CD4-positive, alpha-beta T cell treated with Interleukin-6 for 4 hours (primary cell): ENCODE measurements at places on chromosomes 11 and 22.

- no peak for DNase-seq
Observed at GRCh38 chr11:132114743-132115142, 744.3 kb downstream of the NTM start.

DNA sequence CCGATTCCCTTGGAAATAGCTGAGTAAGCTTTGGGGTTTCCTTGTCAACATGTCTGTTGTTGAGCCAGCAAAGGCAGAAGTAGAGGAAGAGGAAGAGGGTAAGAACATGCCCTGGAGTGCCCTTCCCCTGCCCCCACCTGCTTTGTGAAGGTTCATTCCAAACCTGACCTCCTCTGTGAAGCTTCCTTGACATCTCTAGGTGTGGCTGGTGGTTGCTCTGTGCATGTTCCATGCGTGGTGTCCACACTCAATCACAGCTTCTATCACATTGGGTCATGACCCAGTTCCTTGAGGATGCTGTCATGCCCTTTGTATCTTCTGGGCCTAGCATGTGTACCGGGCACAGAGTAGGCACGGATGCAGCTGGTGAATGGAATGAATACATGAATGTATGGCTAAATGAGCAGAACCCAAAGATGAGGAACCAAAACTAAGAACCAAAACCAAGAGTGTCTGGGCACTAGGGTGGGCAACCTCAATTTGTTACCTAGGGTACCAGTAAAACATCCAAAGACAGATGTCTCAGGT is 23.7 kb upstream of the FXYD6 start:
- no peak for DNase-seq

DNA sequence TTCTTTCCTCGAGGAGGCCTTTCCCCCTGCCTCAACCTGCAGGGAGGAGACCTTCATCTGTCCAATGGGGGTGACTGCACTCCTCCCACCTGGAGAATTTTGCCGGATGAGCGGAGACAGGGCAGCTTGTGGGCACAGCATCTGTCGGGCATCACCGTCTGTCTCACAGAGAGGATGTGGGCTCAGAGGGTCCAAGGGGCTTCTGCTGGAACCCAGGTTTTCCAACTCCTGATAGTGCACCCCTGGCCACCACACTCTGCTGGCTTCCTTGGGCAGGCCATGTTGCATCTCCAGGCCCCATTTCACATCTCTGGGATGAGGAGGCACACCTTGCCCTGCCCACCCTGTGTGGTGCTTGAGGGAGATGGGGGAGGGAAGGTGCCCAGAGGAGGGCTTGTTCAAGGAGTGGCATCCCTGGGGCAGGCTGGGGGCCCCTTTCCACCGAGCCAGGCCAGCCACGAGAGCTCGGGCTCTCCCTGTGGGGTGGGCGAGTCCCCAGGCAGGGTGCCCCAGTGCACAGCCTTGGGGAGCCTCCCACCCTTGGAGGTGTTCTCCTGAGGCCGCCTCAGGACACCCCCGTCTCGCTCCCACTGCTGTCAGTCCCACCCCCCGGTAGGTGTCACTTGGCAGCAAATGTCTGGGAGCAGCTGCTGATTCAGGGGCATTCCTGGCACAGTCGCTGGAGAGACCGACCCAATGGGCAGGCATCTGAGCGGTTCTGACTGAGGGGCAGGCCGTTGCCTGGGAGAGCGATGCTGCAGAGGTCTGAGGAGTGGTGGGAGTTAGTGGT is 84.2 kb downstream of the MORC2 start:
- no peak for DNase-seq

- peak; percentile 45 for DNase-seq
Observed at GRCh38 chr11:11171854-11172253, 181.2 kb downstream of the CSNK2A3 start.

GRCh38 chr11:107856180-107856980 is 2.2 kb downstream of the SLC35F2 start:
- DNase-seq, result no peak

- DNase-seq, result no peak
Observed at GRCh38 chr11:45402049-45402630, 116.0 kb upstream of the SYT13 start.

GRCh38 chr11:27248576-27249509 is 114.2 kb downstream of the CCDC34 start:
- DNase-seq, result no peak

GRCh38 chr22:40709752-40710413 is 30.6 kb downstream of the MCHR1 start:
- no peak for DNase-seq

- DNase-seq, result no peak
Observed at GRCh38 chr11:94680426-94680825, 87.7 kb upstream of the AMOTL1 start.

GRCh38 chr22:27692243-27692642 is 109.3 kb downstream of the MN1 start:
- DNase-seq, result no peak

DNA sequence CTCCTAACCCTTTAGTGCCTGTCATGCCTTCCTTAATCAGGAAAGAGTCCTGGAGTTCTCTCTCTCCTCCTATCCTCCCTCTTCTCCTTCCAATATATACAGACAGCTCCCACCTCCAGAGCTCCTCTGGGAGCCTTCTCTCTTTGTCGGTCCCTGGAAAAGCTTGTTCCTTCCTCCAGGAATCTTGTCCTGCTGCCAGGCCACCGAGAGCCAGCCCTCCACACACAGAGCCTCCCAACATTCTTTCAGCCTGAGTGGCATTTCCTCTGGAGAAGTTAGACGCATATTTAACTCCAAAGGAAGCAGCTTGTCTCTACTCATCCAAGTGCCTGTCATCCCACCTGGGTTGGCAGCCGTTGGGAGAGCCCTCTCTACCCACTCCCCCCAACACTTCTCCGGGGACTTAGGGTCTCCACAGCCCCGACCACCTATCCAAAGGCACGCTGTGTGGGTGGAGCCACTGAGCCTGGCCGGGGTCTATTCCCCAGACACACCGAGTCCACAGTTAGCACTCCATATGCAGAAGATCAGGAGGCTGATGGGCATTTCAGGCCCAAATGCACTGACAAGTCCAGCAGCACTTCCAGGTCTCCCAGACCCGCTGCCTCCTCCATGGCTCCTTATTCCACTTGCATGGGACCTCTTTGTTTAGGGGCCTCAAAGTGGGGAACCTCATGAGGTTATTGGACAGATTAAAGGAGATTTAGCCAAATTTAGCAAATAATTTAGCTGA is 31.1 kb downstream of the DKK3 start:
- DNase-seq, result no peak

GRCh38 chr11:77069336-77069968 is 2.7 kb downstream of the CAPN5 start:
- no peak for DNase-seq

DNA sequence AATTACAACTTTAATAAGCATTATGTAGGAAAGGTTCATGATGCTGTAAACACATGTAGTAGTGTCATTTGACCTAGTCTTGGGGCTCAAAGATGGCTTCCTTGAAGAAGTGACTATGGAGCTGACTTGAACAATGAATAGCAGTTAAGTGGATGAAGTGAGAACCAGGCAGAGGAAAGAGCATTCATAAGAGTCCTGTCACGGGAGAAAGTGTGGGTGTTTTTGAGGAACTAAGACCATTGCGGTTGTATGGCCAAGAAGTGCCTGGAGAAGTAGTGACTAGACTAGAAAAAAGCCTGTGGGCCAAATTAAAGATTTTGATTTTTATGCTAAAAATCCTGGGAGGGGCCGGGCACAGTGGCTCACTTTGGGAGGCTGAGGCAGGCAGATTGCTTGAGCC is 7.2 kb upstream of the IL18BP start:
- DNase-seq, result no peak

DNA sequence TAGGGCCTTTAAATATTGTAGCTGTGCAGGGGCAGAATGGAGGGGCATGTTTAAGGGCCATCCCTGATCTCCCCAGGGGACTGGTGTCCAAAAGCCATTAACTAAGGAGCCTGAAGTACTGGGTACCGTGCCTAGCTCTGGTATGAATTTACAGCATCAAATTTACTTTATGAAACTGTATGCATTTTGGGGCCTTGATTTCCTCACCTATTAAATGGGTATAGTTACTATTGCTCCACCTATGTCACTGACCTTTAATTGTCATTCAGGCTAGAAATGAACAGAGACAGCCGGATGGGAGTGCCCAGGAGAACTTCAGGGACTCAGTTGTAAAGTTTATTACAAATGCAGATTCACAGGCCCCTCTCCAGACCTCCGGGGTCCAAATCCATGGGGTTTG is 11.8 kb upstream of the TP53I11 start:
- DNase-seq, result no peak

GRCh38 chr22:37267135-37267587 is 15.1 kb upstream of the CYTH4 start:
- peak; percentile 80 for DNase-seq

DNA sequence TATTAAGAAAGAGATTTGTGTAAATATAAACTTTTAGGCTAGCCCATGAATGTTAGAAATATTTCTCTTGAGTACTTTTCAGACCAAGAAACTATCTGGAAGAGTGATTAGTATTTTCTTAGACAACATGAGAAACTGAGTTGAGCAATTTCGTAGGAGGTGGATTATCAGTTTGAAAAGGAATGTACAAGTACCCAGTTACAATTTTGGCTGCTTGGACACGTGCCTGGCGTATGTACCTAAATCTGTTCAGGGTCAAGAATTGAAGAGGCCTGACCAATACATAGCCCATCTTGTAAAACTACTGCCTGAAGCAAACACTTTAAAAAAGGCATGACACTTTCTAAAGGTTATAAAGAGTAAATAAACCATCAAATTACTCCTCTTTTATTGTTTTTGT is 71.1 kb downstream of the CCDC73 start:
- no peak for DNase-seq

DNA sequence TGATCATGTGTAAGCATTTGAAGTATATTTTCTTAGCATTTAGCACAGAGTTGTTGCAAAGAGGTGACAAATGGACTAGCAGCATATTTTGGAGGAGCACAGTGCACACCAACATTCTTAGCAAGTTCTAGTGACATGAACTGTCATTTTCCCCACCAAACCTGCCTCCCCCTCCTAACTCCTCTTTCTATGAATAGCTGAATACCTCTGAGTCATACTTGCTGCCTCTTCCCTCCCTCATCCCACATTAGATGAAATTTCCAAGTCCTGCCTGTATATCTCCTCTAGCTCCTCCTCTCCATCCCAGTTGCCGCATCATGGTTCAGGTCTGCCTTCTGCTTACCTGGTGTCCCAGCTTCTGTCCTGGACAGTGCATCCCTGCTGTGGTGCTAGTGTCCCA is 7.2 kb downstream of the OSBP2 start:
- DNase-seq, result no peak

DNA sequence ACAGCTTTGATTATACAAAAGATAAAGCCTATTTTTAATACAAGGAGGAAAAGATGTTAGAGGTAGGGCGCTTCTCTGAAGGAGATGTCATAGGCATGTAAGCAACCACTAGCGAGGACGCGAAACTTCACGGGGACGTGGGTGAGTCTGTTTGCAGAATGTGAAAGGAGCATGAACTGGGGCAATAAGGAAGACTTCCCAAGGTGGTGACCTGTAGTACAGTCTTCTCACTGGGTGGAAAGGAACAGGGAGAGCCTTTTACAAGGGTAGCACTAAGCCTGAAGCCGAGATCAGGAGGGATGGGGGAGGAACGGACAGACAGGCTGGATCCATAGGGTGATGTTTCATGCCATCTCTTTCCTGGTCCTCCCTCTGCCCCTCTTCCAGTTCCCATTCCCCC is 10.0 kb upstream of the MICAL2 start:
- DNase-seq, result no peak

DNA sequence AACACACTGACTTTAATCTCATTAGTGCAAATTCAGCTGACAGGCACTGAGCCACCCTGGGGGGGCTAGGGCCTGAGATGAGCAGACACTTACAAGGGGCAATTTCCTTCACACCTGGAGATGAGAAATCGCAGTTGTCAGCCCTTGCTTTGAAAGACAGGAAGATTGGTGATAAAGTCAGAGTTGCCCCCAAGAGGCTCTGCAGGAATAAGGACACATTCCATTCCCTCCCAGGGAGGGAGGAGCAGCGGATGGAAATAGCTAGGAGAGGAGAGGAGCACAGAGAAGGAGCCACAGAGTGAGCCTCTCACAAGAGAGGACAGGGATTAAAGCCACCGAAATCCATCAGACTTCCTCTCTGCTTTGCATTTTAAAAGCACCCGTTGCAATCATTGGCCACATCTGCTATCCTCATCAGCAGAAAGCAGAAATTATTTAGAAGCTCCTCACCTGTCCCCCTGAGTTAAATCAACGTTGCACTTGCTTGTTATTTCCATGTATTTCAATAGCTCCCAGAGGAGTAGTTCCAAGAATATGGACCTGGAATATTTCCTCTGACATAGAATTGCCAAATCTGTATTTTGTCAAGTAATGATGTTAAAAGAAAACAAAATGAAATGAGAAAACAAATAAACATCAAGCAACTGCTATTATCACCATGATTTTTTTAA is 213.7 kb downstream of the BARX2 start:
- no peak for DNase-seq
